ENCODE measurements at places on chromosomes 11 and 22. TPM values are rescaled to one million over a fixed set of nuclear protein-coding genes. Genes with fewer than 3 reads are reported as not detected.

- no peak for DNase-seq
- H3K4me3 ChIP-seq, result no peak overlapping the region
- peaks cover 4% of the 10 kb centered on the region for H3K4me1 ChIP-seq
- H3K36me3 ChIP-seq, result no peaks in the 10 kb centered on the region
- no peaks in the 10 kb centered on the region for H3K27me3 ChIP-seq
Measured at GRCh38 chr11:62241095-62241494, 944 bp upstream of the SCGB1D2 start.

- no peaks in the 10 kb centered on the region for H3K4me1 ChIP-seq
- no peaks in the 10 kb centered on the region for H3K36me3 ChIP-seq
- no peak for DNase-seq
Measured at GRCh38 chr11:126718276-126718675, 282.3 kb downstream of the KIRREL3 start.

GRCh38 chr11:40387240-40387980 lies 1072.0 kb downstream of the LRRC4C start:
- H3K27me3 ChIP-seq, result no peaks in the 10 kb centered on the region
- H3K4me1 ChIP-seq, result peaks cover 4% of the 10 kb centered on the region
- H3K4me3 ChIP-seq, result no peak overlapping the region
- no peaks in the 10 kb centered on the region for H3K36me3 ChIP-seq

GRCh38 chr11:116733043-116733755 lies 39.6 kb downstream of the BUD13 start:
- H3K4me3 ChIP-seq, result no peak overlapping the region
- no peaks in the 10 kb centered on the region for H3K27me3 ChIP-seq
- H3K36me3 ChIP-seq, result no peaks in the 10 kb centered on the region
- no peak for DNase-seq
- H3K4me1 ChIP-seq, result peaks cover 4% of the 10 kb centered on the region

DNA sequence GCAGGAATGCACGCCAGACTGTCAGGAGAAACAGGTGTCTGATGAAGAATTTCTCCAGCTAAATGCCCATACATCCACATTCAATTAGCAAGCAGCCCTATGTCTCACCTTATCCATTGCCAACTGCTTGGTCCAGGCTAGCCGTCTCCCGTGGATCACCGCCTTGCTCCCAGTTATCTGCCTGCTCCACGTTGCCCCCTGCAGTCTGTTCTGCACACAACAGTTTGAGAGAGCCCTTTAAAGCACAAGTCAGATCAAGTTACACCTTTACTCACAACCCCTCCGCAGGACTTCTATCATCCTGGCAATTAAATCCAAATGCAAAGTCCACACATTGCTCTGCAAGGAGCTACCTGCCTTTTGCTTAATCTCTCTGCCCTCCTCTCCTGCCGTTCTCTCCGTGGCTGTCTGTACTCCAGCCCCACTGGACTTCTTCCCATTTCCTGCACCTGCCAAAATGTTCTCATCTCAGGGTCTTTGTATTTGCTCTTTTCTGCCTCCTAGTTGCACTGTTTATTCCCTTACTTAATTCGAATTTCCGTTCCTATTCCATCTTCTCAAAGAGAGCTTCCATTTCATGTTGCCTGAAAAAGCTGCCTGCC lies 185.3 kb upstream of the LARGE1 start:
- peak; percentile 60 for DNase-seq
- no peaks in the 10 kb centered on the region for H3K36me3 ChIP-seq
- no peak overlapping the region for H3K4me3 ChIP-seq
- H3K27me3 ChIP-seq, result peaks cover 9% of the 10 kb centered on the region
- no peaks in the 10 kb centered on the region for H3K4me1 ChIP-seq

DNA sequence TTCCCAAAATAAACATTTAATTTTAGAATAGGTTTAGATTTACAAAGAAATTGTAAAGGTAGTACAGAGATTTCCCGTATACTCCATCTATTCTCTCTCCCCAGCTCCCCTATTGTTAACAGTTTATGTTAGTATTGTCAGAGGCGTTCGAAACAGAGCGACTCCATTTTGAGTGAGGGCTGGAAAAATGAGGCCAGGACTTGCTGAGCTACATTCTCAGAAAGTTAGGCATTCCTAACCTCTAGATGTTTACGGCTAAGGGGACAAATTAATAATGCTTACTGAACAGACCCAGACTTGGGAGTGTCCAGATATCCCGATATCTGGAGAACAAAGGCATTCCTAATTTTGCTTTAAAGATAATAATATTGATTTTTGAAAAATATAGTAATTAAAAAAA lies 12.4 kb upstream of the NUP160 start:
- DNase-seq, result no peak
- H3K27me3 ChIP-seq, result no peaks in the 10 kb centered on the region
- no peak overlapping the region for H3K4me3 ChIP-seq

GRCh38 chr11:95883381-95883780 lies 40.5 kb downstream of the MTMR2 start:
- no peak for DNase-seq
- no peak overlapping the region for H3K4me3 ChIP-seq
- no peak overlapping the region for H3K27ac ChIP-seq
- H3K4me1 ChIP-seq, result no peaks in the 10 kb centered on the region
- H3K36me3 ChIP-seq, result no peaks in the 10 kb centered on the region

DNA sequence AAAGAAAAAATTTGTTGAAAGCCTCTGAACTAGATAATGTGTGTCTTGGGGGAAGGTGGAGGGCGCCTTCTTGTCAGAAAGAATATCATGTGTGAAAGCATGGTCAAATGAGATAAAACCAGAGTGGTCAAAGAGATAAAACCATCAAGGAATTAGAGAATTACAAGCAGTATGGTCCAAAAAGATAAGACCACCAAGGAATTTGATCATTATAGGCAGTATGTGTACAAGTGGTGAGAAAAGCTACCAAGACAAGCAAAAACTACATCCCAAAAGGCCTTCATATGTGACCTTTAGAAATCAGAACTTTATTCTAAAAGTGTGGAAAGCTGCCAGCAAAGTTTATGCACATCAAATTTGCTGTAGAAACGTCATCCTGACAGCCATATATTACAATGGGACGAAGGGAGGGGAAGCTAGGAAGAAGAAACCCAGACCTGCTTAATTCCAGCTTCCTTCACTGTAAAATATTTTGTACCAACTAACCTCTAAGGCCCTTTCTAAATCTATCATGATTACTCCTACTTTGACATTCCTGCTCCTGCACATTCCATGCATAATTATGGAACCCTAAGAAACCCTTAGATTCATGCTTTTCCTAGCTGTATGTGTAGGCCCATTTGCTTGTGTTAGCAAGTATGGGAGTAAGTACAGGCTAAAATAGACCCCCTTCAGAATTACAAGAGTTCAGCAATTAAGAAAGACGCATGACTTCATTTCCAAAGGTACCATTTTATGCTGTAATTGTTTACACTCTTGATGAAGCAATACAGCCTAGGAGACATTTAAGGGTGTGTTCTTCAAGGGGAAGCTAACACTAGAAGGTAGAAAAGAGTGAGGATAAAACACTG lies 51.6 kb downstream of the LGR4 start:
- H3K27me3 ChIP-seq, result no peaks in the 10 kb centered on the region
- peak overlapping the region; percentile 69 for H3K27ac ChIP-seq
- no peak for DNase-seq
- H3K4me1 ChIP-seq, result peaks cover 80% of the 10 kb centered on the region
- no peaks in the 10 kb centered on the region for H3K36me3 ChIP-seq

DNA sequence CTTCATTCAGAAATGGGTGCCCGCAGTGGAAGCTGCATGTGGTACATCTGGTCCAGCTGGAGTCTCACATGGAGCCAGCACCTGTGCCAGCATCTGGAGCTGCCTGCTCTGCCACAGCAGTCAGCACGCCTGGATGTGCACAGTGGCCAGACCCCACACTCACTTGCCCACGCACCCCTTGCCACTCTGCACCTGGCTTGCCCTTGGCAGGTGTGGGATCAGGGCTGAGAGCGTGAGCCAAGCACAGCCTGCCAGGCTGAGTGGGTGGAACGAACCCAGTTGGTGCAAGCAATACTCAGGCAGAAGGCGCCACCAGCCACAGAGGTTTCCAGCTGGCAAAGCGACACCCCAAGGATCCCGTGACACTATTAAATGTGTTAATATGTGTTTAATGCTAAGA lies 95.5 kb upstream of the AMOTL1 start:
- H3K27me3 ChIP-seq, result no peaks in the 10 kb centered on the region
- H3K4me3 ChIP-seq, result no peak overlapping the region
- no peaks in the 10 kb centered on the region for H3K4me1 ChIP-seq
- no peak for DNase-seq
- H3K36me3 ChIP-seq, result no peaks in the 10 kb centered on the region

- H3K4me1 ChIP-seq, result peaks cover 24% of the 10 kb centered on the region
- DNase-seq, result no peak
- no peak overlapping the region for H3K4me3 ChIP-seq
- no peaks in the 10 kb centered on the region for H3K27me3 ChIP-seq
- H3K27ac ChIP-seq, result no peak overlapping the region
- H3K36me3 ChIP-seq, result no peaks in the 10 kb centered on the region
Measured at GRCh38 chr11:61811831-61812230, 5.0 kb downstream of the FADS1 start.

- no peaks in the 10 kb centered on the region for H3K27me3 ChIP-seq
- H3K27ac ChIP-seq, result no peak overlapping the region
- H3K36me3 ChIP-seq, result no peaks in the 10 kb centered on the region
- H3K4me1 ChIP-seq, result no peaks in the 10 kb centered on the region
Measured at GRCh38 chr11:110478410-110478809, 48.7 kb downstream of the FDX1 start.

DNA sequence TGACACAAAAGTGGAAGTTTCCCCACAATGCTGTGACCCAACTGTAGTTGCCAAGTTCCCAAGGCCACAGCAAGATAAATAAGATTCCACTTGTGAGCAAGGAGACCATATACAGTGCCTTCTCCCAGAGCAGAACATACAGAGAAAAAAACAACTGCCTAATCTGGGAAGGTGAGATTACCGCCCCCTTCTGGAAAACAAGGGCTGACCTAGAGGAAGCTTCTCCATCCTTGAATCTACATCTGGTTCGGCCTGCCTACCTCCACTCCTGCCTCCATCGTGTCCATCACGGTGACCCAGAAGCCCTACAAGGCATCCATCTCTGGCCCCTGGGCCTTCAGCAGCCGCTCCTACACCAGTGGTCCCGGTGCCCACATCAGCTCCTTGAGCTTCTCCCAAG lies 6.1 kb upstream of the RNASEH2C start:
- H3K4me3 ChIP-seq, result no peak overlapping the region
- no peaks in the 10 kb centered on the region for H3K27me3 ChIP-seq
- H3K36me3 ChIP-seq, result no peaks in the 10 kb centered on the region

DNA sequence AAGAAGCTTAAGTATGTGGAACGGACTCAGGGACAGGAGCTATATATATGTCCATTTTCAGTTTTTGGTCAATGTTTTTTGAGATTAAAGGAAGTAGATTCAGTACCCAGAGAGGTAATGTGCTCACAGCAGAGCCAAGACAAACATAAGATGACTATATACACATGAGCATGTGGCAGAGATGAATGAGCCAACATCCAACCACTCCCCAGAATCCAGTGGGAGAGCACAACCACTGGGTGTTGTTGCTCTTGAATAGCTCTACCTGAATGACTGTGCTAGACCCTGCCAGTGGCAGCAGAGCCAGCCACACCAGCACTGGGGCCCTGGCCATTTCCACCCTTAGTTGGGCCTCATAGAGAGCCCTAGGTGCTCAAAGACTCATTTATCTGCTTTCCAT lies 10.7 kb upstream of the SYTL2 start:
- no peaks in the 10 kb centered on the region for H3K36me3 ChIP-seq
- no peak overlapping the region for H3K4me3 ChIP-seq
- DNase-seq, result peak; percentile 52
- peaks cover 8% of the 10 kb centered on the region for H3K4me1 ChIP-seq

DNA sequence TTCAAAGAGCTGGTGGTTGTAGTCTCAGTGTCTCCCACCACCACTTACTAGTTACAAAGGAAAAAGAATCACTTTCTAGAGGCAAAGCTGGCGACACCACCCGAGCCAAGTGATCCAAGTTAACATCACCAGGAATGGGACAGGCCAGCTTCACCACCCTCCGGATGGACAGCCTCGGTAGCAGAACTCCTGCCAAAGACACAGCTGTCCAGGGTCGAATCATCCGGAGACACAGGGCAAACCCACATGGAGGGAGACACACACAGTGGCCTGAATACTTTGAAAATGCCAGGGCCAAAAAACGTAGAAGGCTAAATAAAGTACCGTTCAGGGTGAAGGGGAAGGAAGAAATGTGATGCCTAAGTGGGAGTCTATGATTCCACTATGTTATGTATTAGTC lies 33.1 kb downstream of the KCNQ1 start:
- H3K36me3 ChIP-seq, result no peaks in the 10 kb centered on the region
- H3K4me1 ChIP-seq, result peaks cover 19% of the 10 kb centered on the region
- H3K27ac ChIP-seq, result no peak overlapping the region
- H3K27me3 ChIP-seq, result no peaks in the 10 kb centered on the region
- no peak overlapping the region for H3K4me3 ChIP-seq
- no peak for DNase-seq

DNA sequence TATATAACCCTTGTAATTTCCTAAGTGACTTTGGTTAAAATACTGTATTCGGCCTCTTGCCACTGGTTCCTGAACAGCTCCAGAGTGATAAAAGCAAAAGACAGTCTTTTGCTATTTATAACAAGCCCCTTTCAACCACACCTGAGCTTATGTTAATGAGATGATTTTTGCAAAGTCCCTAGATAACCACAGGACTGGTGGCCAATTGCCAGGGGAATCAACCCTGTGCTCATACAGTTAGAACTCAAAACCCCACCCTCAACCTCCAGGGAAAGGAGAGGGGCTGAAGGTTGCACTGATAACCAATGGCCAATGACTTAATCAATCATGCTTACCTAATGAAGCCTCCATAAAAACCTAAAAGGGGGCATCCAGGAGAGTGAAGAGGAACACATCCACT lies 77.9 kb downstream of the SIK3 start:
- no peak for DNase-seq
- peak overlapping the region; percentile 82 for H3K27ac ChIP-seq
- no peaks in the 10 kb centered on the region for H3K27me3 ChIP-seq
- peaks cover 48% of the 10 kb centered on the region for H3K4me1 ChIP-seq
- H3K36me3 ChIP-seq, result no peaks in the 10 kb centered on the region

- no peaks in the 10 kb centered on the region for H3K36me3 ChIP-seq
- H3K4me1 ChIP-seq, result peaks cover 23% of the 10 kb centered on the region
- no peaks in the 10 kb centered on the region for H3K27me3 ChIP-seq
- no peak for DNase-seq
- H3K4me3 ChIP-seq, result no peak overlapping the region
- no peak overlapping the region for H3K27ac ChIP-seq
Measured at GRCh38 chr11:108819957-108820356, 155.1 kb downstream of the DDX10 start.

DNA sequence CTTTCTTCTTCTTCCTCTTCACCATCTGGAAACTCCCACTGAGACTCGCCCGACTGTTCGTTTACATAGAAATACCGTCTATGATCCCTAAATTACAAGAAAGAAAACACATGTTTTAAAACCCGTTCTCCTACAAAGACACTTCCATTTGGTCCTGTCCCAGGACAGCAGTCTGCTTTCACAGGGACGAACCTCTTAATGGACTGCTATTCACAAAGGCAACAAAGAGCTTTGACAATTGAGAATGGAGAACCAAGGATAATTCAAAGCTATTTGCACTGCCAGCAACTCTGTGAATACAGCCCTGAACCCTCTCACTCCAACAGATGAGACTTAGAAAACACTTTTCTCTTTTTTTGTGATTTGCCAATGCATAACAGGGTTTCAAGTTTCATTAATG lies 16.3 kb upstream of the AGBL2 start:
- no peak overlapping the region for H3K4me3 ChIP-seq
- H3K36me3 ChIP-seq, result peaks cover 49% of the 10 kb centered on the region
- peaks cover 4% of the 10 kb centered on the region for H3K4me1 ChIP-seq

CENATAC gene
- 95.9 TPM for total RNA-seq

RAB3IL1 gene
- 11.5 TPM for total RNA-seq

SPDYC gene
- not detected for total RNA-seq

CARD10 gene
- 28.7 TPM for total RNA-seq

EMID1 gene
- total RNA-seq, result 5.9 TPM

ART1 gene
- total RNA-seq, result not detected

JRKL gene
- total RNA-seq, result 0.66 TPM

All from body of pancreas (tissue), 4 donors.